Mammary epithelial cell (primary cell): ENCODE measurements at places on chromosomes 6 and 20.

DNA sequence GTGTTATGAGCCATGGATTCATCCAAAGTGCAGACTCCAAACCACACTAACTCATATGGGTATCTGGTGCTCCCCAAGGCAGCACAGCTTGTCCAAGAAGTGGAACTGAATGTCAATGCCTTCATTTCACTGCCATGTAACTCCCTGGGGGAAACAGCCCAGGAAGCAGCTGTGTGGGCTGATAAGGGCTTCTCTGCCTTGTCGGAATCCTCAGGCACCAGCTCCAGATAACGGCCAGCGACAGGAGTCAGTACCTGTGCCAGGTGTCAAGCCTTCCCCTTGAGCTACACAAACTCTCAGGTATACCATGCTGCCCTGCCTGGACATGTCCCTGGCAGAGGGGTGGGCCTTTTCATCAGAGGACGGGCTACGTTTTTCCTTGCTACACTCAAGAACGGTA, 751.9 kb upstream of the CHD6 start:
- no peak for DNase-seq

GRCh38 chr20:37898233-37899104, 4.5 kb upstream of the VSTM2L start:
- peak; percentile 41 for DNase-seq

DNA sequence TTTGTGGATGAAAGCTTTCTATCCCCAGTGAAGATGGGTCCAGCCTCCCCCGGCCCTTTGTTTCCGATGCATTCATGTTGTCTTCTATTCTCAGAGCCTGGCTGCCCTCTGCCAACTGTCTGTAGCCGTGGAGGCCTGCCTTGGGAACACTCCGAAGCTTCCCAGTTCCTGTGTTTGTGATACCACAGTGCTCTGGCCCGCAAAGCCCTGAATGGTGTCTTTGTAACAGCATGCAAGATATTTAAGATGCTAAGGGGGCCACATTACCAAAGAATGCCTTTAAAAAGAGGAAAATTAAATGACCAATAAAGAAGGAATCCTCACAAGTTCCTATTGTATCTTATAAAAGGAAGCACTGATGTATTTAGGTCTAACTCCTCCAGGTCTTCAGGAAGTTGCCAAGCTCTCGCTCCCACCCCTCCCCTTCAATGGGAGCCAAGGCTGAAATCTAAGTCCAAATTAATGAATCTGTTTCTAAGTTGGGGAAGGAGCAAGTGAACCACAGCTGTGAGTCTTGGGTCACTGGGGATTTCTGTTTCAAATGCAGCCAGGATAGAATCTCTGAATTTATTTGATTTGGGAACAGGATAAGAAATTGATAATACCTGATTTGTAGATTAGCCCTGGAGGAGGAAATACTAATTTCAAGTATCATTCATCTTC, 596.1 kb downstream of the QKI start:
- DNase-seq: no peak

GRCh38 chr20:53660947-53661381, 67.3 kb upstream of the ZNF217 start:
- DNase-seq: no peak

DNA sequence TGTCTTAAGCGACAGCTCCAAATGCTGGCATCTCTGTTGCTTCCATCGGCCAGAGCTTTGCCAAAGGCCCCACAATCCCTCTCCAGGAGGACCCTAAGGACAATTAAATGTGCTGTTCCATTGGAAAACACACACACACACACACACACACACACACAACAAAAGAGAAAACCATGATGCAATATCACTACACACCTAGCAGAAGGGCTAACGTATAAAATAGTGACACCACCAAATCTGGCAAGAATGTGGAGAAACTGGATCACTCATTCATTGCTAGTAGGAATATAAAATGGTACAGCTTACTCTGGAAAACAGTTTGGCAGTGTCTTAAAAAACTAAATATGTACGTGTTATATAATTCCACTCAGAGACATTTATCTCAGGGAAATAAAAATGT, 13.0 kb upstream of the TMEM14A start:
- no peak for DNase-seq

- peak; percentile 48 for DNase-seq
Measured at GRCh38 chr20:50746138-50746940, 15.0 kb downstream of the PARD6B start.

- DNase-seq: no peak
Measured at GRCh38 chr20:10654250-10654610, 19.6 kb downstream of the JAG1 start.

DNA sequence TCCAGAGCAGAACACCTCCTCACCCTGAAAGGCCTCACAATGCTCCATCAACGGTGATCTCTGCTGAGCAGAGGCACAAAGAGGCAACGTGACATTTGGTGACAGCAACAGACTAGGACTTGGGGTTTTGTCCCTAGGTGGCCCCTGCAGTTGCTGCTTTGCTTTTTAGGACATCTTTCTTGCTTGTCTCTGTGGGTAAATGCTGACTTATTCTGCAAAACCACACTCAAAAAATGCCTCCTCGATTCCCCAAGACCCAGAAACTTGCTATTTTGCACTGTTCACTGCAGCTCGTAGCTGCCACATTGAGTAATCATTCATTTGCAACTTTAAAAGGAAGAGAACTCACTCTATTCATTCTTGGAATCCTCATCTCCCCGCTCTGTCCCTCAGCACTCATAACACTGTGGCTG, 209.9 kb downstream of the LY86 start:
- no peak for DNase-seq

DNA sequence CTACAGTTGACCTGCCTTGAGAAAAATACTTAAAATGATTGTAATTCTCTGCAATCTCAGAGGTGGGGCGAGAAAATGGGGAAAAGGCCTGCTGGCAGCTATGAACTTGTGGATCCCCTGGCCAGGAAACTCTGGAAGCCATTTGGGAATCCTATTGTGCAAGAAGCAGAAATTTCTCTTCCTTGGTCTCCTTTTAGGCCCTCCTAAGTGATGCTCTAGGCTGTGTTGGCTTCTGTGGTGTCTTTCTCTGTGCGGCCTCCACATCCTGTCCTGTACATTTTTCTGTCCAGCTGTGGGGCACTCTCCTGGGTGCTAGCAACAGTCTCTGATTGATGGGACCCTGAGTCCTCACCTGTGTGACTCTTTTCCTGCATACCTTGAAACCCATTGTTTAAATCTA, 290.9 kb downstream of the FARS2 start:
- DNase-seq: no peak
